Bone marrow (tissue), 2 donors: ENCODE measurements at places on chromosomes 1 and 21.

- DNase-seq: no peak
Measured at GRCh38 chr1:7334475-7335035, 436.5 kb upstream of the VAMP3 start.

DNA sequence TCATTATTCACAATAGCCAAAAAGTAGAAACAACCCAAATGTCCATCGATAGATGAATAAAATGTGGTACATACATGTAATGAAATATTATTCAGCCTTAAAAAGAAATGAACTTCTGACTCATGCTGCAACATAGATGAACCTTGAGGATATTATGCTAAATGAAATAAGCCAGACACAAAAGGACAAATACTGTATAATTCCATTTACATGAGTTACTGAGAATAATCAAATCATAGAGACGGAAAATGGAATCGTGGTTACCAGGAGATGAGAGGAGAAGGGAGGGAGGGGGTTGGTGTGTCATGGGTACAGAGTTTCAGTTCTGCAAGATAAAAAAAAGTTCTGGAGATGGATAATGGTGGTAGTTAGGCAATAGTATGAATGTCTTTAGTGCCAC lies 184.1 kb downstream of the PSMG1 start:
- DNase-seq: no peak

GRCh38 chr1:41762251-41762650 lies 156.5 kb downstream of the HIVEP3 start:
- DNase-seq: no peak

DNA sequence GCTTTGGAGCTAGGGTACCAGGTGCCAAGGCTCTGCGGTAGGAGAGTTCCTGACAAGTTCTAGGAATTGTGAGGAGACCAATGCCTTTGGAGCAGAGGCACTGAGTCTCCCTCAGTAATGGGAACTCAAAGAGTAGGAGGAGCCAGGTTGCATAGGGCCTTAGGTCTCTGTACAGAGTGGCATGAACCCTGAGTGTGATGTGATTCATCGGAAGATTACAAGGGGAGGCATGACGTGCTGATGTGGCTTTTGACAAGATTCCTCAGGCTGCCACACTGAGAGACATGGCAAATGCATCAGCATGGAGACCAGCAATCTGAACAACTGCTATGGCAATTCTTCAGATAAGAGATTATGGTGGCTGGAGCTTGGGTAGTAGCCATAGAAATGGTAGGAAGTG lies 94.6 kb upstream of the SLC44A3 start:
- no peak for DNase-seq

GRCh38 chr1:238312969-238313368 lies 422.2 kb upstream of the ZP4 start:
- no peak for DNase-seq

- no peak for DNase-seq
Measured at GRCh38 chr1:114104949-114105348, 48.7 kb downstream of the SYT6 start.
